Stimulated activated CD4-positive, alpha-beta T cell treated with anti-CD3 and anti-CD28 coated beads, Interleukin-1b, Interleukin-23, amount 100 ng/mL, for 48 hours (primary cell): ENCODE measurements at places on chromosomes 1 and 21.
A peak's percentile ranks its signal among the peaks of the same experiment; 100 is the strongest.

- DNase-seq = no peak
Observed at GRCh38 chr1:1437904-1438376, 2.5 kb downstream of the VWA1 start.

GRCh38 chr1:168917796-168918195, 188.7 kb upstream of the ATP1B1 start:
- no peak for DNase-seq

GRCh38 chr1:201456499-201457309, 12.3 kb downstream of the PHLDA3 start:
- DNase-seq = no peak

DNA sequence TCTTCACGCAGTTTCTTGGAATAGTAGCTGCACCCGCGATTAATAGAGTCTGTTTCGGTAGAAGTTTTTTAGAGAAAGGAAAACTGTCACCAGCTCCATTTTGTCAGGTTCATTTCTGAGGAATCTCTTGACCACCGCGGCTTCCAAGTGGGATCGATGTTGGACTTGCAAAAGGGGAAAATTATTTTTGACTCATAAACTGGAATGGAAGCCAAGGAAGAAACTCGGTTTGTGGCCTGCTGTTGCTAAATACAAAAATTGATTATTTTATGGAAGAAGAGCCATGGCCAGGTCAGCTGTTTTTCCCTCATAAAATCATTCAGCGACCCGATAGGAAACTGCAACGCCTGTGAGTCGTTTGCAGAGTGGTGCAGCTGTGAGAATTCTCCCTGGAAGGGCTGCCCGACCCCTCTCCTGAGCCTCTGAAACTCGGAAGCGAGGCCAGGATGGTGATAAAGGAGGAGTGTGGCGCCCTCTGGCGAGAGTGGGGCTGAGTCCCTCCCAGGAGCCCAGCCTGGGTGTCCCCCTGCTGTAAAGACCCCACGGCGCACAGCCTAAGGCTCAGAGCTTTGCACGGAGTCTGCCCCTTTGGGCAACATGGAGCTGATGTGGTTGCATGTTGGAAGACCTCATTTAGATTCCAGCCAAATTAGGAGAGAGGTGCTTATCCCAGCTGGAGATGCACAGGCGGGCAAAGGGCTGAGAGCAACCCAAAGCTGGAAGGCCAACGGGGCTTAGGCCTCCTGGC, 83.6 kb upstream of the SLC25A33 start:
- DNase-seq = peak; percentile 57

DNA sequence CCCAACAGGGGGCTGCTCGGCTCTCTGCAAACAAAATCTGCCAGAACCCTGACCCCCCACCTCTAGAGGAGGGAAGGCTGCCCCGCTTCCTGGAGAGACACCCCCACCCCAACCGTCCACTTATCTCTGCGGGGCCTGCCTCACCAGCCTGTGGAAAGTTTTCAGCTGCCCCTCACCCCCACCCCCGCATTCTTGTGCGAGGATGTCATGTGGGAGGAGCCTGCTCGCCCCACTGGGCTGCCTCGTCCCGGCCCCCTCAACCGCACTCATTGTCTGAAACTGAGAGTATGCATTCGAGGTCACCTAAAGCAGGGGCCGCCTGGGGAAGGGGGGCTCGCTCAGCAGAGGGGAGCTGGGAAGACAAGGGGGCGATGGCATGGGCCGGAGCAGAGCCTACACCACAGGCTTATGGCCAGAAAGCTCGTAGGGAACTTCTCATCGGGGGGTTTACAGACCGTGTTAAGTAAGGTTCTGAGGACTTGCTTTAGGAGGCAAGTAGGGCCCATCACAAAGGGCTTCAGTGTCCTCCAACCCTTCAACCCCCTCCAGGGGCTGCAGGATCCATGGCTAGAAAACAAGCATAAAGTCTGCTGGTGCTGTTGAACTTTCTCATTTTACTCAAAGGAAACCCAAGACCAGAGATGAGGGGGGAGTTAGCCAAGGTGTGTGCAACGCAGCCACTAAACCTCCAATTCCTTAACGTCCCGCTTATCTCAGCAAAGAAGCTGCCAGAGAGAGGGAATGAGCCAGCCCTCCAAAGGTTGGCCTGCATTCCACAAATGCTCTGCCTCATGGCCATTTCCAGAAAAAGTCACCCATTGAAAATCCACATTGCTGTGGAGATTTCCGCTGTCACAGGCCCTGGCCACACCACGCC, 9.4 kb downstream of the EPHA2 start:
- no peak for DNase-seq

DNA sequence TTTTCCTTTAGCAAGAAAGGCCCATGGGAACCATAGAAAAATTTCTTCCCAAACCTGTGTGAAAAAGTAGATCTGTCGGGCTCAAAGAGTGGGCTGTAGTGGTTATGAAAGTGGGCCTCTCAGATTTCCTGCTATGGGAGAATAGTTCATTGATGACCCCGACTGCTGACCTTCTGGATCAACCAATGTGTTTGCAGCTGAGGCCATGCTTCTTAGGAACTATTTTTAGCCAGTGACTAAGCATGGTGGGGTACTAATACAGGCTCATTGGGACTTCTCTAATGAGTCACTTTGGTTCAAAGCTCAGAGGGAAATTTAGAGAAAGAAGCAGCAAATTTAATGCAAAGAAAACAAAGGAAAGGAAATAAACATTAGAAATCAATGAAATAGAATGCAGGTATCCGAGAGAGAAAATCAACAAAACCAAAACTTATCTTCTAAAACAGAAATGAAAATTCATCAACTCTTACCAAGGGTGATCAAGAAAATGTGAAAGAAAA, 12.6 kb upstream of the PSMA5 start:
- no peak for DNase-seq

DNA sequence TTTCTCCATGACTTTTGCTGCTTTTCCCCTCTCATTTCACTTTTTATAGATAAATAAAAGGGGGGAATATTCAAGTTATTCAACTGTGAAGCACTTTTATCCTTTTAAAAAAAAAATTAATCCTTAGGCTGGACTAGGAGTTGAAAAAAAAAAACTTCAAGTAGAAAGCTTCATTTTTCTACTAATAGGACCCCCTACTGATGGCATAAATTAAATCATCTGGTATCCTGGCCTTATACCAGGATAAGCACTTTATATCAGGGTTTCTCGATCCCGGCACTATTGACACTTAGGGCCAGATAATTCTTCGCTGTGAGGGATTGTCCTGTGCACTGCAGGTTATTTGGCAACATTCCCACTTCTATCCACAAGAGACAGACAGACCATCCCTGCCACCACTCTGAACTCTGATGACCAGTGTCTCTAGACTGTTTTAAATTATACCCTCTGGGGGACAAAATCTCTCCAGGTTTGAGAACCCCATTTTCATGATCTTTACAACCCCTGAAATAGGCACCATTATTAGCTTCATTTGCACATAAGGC, 17.6 kb downstream of the USP33 start:
- no peak for DNase-seq

DNA sequence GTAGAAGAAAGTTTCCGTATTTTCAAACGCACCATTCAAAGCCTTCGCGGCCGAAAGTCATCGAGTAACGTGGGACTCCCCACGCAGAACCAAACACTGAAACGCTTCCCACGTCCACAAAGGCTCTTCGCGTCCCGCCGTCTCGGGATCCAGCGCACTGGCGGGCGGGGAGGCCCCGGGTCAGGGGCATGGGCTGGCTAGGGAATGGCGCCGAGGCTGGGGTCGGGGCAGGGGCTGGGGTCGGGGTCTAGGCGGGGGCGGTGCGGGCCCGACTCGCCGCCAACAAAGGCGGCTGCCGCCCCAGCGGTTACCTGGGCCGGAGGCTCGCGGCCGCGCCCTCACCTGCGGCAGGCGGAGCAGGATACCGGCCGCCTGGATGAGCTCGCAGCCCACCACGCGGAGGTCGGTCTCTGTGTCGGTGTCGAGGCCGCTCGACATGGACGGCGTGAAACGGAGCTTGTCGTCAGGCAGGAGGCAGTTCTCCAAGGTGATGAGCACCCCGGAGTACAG, 403 bp downstream of the CCNL2 start:
- no peak for DNase-seq

DNA sequence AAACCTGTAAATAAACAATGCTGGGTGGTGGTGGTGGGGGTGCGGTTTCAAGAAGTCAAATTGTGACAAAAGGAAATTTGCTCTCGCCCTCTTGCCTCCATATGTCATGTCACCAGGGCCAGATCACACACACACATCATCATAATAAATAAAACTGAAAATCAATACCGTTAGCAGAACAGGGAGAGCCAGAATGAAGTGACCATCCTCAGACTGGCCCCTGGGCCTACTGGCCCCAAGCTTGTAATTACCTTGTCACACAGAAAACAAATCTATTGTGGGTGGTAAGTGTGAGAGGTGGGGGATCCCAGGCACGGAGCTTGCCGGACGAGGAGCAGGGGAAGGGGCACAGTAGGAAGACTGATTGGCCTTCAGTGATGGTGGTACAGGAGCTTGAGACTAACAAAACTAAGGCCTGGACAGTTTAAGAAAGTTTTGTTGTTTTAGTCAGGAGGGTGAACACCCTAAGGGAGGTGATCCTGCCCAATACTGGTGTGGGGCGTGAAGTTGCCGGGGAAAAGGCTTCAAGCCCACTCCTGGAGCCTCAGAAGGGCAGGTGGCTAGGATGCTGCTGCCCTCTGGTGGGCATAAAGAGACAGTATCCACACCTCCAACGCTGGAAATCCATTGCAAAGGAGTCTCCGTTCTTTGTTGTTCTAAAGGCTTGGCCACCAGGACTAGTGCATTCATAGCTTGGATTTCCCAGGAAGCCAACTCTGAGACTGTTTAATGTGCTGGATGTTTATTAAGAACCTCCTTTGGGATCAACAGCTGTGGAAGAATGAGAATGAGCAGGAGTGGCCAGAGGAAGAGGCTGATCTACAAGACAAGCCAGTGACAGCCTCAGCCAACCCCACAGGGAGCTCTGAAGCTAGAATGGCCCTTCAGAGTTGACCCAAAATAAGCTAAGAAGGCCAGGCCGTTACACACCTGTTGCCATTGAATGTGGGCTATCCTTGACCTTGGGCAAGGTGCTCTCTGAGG, 8.1 kb upstream of the C1orf216 start:
- DNase-seq = peak; percentile 34

DNA sequence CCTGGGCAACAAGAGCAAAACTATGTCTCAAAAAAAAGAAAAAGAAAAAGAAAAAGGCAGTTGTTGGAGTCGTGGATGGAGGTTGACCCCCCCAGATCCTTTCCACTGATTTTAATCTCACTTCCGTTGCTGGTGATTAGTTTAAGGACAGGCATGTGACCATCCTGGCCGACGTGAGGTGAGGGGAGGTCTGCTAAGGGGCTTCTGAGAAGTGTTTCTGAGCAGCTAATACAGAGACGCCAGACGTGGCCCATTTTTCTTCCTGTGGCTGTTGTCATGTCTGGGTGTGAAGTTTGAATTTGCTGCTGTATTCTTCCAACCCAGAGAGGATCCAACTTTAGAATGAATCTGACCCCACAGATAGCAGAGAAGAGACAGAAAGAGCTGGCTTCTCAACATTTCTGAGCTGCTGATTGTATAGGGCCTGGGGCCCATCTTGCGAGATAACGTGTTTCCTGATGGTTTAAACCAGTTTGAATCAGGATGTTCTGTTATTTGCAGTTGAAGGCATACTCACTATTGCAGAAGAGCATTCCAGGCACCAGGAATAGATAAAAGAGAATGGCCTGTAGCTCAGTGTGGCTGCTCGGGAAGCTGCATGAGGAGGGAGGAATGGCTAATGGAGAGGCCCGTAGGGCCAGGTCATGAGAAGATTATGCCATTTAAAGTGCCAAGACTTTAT, 22.8 kb upstream of the SSBP3 start:
- no peak for DNase-seq

DNA sequence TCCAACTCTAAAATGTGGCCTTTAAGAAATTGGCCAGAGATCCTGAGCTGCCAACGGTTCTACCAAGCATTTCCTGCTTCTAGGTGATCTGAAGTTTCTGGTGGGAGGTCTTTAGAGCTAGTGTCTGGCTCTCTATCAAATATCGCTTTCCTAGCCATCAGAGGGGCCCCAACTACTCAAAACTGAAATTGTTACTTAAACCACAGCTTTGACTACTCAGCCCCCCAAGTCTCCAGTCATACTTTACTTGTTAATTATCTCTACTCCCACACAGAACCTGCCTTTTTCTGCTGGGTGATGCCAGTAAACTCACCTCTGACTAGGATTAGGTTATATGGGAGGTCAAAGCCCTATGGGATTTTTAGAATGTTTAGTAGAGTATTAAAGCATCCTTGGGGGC, 95.1 kb downstream of the FASLG start:
- peak; percentile 17 for DNase-seq

DNA sequence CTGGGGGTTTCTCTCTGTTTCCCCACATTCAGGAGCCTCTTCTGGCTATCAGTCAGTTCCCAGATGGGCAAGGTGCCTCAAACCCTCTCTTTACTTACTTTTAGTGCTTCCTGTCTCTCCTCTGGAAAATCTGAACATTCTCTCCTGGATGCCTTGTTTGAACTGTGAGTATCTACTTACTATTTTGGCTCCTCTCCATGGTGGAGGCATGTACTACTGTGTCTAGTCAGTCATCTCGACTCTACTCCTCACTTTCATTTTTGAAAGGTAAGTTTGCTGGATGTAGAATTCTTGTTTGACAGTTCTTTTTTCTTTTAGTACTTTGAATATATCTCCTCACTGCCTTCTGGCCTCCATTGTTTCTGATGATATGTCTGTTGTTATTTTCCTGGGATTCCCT, 70.9 kb upstream of the FAM78B start:
- no peak for DNase-seq

DNA sequence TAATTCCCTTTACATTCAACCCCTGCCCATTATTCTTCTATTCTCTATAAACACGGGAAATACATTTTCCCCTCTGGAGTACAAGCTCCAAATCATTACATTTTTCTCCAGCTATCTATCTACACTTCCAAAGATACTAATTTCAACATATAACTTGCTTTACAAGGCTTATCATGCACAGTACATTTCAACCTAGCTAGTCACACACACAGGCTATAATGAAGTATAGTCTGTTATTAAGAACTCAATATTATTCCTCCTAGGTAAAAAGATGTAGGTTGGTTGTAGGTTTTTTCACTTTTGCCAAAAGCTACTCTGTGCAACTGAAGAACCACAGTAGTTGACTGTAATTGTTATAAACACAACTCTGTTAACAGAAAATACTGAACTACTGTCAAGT, 8.1 kb downstream of the ZNF281 start:
- DNase-seq = no peak

DNA sequence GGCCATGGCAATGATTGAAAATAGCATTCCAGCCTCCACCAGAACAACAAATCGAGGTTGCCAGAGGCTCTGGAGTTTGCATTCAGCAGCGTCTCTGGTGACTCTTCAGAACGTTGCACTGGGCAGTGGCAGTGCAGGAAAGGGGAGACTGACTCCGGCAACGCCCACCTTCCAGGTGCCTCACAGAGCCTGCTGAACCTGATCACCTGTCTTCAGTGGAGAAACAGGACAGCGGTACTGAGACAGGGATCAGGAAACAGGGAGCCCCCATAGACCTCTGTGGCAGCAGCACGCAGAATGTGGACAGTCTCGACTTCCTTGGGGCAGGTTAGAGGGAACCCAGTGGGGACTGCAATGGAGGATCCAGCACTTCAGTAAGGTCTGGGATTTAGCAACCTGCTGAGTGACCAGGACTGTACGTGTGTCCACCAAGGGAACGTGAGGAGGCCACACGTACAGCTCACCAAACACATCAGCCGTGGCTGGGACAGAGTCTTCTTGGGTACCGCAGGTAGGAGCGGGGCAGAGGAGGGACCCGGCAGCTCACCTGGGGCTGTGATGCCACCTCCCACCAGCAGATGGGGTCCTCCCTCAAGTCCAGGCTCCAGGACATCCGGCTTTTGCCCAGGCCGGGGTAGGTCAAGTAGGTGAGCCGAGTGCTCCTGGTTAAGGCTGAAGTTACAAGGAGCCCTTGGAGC, 128.6 kb downstream of the PRDM2 start:
- DNase-seq = peak; percentile 40

- DNase-seq = no peak
Observed at GRCh38 chr1:214271174-214271858, 9.6 kb upstream of the SMYD2 start.
